ENCODE measurements at places on chromosomes 5 and 9. TPM values are rescaled to one million over a fixed set of nuclear protein-coding genes. Genes with fewer than 3 reads are reported as not detected.

GRCh38 chr5:91110686-91111085 is 272.4 kb downstream of the ARRDC3 start:
- no peaks in the 10 kb centered on the region for H3K27me3 ChIP-seq
- H3K4me3 ChIP-seq = no peak overlapping the region
- no peak for DNase-seq
- no peak overlapping the region for H3K27ac ChIP-seq

DNA sequence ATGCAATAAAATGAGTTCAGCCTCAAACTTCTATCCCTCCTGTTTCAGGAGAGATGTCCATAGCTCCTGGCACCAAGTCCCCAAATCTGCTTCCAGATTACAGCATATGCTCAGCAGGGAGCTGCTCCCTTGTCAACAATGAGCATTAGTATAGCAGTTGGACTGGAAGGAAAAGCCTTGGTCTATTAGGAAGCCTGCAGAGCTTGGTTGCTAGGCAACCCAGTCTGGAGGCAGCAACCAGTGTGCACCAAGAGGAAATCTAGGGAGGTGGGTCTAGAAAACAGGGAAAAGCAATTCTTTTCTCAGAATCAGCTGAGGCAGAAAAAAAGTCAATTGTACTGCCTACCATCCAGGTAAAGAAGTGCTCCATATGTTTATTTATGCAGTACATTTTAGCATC is 229.5 kb upstream of the NMUR2 start:
- peak overlapping the region; percentile 90 for H3K27ac ChIP-seq
- no peaks in the 10 kb centered on the region for H3K36me3 ChIP-seq
- H3K4me3 ChIP-seq = no peak overlapping the region
- no peaks in the 10 kb centered on the region for H3K27me3 ChIP-seq
- peaks cover 61% of the 10 kb centered on the region for H3K4me1 ChIP-seq
- DNase-seq = no peak

Gene TRIM41
- 105 TPM for total RNA-seq

DNA sequence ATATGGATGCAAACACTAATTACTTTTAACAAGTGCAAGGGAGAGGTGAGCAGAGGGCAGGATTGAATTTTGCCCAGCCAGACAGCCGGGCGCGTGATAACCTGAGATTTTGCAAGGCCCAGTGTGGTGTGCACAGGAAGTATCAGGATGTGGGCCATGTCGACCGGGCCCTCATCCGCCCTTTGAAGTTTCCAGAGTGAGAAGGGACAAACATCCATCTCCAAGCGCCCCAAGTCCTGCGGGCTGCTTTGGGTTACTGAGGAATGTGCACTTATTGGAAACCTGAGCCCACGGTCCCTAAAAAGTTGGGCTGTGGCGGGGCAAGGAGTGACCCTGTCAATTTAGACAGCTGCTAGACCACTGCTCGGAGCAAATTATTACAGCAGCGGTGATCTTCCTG is 272.2 kb upstream of the IRX2 start:
- no peaks in the 10 kb centered on the region for H3K4me1 ChIP-seq
- H3K27me3 ChIP-seq = no peaks in the 10 kb centered on the region
- no peaks in the 10 kb centered on the region for H3K36me3 ChIP-seq
- no peak for DNase-seq

GRCh38 chr9:77218612-77219011 is 41.3 kb downstream of the VPS13A start:
- H3K4me1 ChIP-seq = no peaks in the 10 kb centered on the region
- H3K27me3 ChIP-seq = no peaks in the 10 kb centered on the region
- DNase-seq = no peak
- H3K36me3 ChIP-seq = peaks cover 10% of the 10 kb centered on the region
- no peak overlapping the region for H3K4me3 ChIP-seq
- H3K27ac ChIP-seq = no peak overlapping the region

DNA sequence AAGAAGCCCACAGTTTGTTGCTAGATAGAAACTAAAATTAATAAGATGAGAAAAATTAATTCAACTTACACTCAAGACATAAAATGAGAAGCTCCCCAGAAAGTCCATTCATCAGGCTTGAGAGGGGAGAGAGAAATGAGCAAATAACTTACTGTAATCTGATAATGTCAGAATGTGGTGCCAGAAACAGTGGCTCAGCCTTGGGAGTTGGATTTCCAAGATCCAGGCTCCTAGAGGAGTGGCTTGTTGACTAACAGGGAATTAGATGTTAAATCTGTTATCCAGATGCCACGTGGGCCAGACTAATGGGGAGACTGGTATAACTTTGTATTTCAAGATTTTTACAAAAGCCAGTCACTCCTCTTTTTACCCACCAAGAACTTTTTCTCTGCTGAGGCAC is 458.2 kb downstream of the GADD45G start:
- no peak for DNase-seq
- H3K4me1 ChIP-seq = no peaks in the 10 kb centered on the region
- no peaks in the 10 kb centered on the region for H3K27me3 ChIP-seq
- no peak overlapping the region for H3K27ac ChIP-seq
- H3K36me3 ChIP-seq = no peaks in the 10 kb centered on the region

Gene SPATA9
- total RNA-seq = not detected

GRCh38 chr5:103981592-103981991 is 419.0 kb upstream of the NUDT12 start:
- no peak overlapping the region for H3K4me3 ChIP-seq
- H3K36me3 ChIP-seq = no peaks in the 10 kb centered on the region
- no peak for DNase-seq
- no peak overlapping the region for H3K27ac ChIP-seq

DNA sequence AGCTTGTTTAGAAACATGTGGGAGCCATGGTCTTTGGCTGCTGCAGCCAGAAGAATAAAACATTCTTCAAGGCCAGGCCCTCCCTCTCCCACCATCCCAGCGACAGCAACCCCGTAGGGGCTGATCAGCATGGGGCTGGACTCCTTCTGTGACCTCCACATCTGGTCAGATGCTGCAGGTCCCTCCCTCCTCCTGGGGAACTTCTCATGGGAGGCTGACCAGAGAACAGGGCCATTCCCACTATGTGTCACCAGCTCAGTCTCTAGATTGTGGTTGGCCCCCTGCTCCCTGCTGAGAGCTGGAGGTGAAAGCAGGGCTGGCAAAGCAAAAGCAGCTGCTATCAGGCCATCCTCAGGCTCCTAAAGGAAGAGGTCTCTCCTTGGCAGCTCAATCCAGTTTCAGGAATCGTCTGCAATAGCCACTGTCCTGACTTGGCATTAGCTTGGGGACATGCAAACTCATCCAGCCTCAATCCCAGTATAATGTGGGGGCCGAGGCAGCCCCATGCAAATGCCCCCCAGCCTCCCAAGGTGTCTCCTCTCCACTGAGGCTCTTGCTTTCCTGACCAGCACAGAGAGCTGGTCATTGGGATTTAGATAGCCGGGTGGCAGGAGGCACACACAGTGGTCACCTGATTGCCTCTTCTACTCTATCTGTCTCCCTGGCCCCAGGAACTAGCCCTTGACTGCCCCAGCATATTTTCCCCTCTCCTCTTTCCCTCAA is 81.5 kb downstream of the NRG2 start:
- no peaks in the 10 kb centered on the region for H3K4me1 ChIP-seq
- no peak overlapping the region for H3K27ac ChIP-seq
- no peak overlapping the region for H3K4me3 ChIP-seq

- H3K4me3 ChIP-seq = no peak overlapping the region
- no peaks in the 10 kb centered on the region for H3K36me3 ChIP-seq
- DNase-seq = no peak
- no peaks in the 10 kb centered on the region for H3K27me3 ChIP-seq
- H3K4me1 ChIP-seq = no peaks in the 10 kb centered on the region
Observed at GRCh38 chr5:144712090-144712489, 541.4 kb downstream of the KCTD16 start.

DNA sequence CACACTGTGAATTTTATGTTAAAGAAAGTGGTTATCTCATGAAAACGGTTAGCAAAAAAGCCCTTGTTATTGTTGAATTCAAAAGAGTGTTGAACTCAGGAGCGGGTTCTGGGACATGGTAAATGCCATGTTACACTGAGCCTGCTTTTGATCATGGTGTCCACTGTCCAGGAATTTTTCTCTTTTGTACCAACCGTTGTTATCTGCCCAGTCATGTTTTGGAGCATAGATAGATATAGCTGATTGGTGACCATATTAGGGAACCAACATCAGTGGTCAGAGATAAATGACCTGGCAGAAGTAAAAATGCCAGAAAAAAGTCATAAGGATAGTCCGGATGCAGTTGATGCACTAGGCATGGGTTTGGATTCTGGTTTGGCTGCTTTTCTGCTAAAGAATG is 29.3 kb downstream of the DOCK2 start:
- no peaks in the 10 kb centered on the region for H3K36me3 ChIP-seq
- H3K4me3 ChIP-seq = no peak overlapping the region

Gene DAB2
- total RNA-seq = 33.6 TPM

- peak overlapping the region; percentile 15 for H3K4me3 ChIP-seq
- no peak for DNase-seq
- H3K27me3 ChIP-seq = no peaks in the 10 kb centered on the region
- H3K36me3 ChIP-seq = no peaks in the 10 kb centered on the region
- no peaks in the 10 kb centered on the region for H3K4me1 ChIP-seq
Observed at GRCh38 chr5:65808251-65808741, 86.3 kb downstream of the NLN start.

Gene GABRA1
- total RNA-seq = not detected

Gene CCDC192
- not detected for total RNA-seq

DNA sequence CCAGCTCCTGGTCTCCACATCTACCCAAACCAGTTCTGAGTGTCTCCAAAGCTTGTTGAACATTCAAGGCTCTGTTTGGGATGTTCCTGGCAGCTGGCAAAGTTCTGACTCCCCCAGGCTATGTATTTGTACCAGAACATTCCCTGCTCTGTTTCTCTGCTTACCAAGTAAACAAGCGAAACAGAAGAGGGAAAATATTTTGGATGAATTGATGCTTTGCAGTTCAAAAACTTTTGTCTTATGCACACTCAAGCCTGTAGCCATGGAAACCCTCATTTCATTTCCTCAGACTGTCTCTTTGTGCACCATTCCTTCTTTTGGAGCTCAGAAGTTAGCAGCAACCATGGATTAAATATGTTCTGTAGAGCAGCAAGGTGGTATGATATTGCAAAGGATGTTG is 145.8 kb downstream of the ACTL7B start:
- H3K4me3 ChIP-seq = no peak overlapping the region
- H3K4me1 ChIP-seq = no peaks in the 10 kb centered on the region
- H3K27ac ChIP-seq = no peak overlapping the region

DNA sequence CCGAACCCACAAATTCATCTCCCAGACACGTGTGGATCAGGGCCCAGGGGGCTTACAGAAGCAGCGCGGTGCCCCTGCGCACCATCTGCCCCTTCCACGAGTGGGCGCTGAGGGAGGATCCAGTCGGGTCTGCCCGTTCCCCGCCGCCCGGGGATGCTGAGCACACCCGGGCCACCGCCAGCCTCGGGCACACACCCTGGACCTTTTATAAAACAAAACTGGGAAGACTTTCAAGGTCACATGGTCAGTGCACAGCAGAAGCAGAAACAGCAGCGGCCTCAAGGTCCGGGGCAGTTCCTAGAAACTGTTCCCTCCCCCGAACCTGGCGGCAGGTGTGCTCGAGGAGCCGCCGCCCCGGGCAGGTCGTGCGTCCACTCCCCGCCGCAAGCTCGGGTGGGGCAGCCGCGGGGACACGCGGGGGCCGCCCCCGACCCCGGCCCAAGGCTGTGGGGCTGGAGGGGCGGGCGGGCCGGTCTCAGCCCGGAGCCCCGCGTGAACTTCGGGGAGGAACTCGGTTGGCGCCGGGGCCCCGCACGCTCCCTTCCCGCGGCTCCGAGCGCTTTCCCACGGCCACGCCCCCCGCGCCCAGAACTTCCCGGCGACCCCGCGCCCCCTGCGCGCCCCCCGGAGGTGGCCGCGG is 633 bp upstream of the PPP1R26 start:
- H3K27me3 ChIP-seq = no peaks in the 10 kb centered on the region
- peaks cover 9% of the 10 kb centered on the region for H3K4me1 ChIP-seq
- peak overlapping the region; percentile 84 for H3K4me3 ChIP-seq
- peak overlapping the region; percentile 34 for H3K27ac ChIP-seq
- DNase-seq = peak; percentile 70
- H3K36me3 ChIP-seq = peaks cover 2% of the 10 kb centered on the region

DNA sequence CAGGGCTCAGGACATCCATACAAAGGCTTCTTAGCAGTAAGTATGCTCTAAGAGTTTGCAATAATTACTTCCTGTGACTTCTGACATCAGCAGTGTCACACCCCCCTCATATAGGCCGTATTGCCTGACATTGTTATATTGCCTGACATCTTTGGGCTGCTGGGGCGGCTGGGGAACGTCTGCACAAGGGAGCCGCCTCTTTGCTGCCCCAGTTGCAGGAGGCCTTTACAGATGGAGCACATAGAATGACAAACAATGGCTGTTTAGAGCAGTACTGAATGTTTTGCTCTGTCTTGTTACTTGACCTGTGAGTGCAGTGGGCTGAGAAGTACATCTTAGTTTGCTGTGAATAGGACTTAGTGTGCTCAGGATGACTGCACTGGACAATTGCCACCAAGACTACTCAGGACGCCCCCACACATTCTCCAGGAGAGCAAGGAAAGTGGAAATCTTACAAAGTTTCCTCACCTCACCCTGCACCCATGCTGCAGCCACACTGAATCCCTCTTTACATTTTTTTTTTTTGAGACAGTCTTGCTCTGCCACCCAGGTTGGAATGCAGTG is 65.4 kb upstream of the SPOCK1 start:
- no peak overlapping the region for H3K27ac ChIP-seq
- H3K36me3 ChIP-seq = no peaks in the 10 kb centered on the region
- H3K4me1 ChIP-seq = peaks cover 3% of the 10 kb centered on the region
- H3K4me3 ChIP-seq = no peak overlapping the region

Gene CNOT6
- total RNA-seq = 12.0 TPM

Gene CLIC3
- total RNA-seq = 2.8 TPM

Gene GMCL2
- total RNA-seq = not detected

DNA sequence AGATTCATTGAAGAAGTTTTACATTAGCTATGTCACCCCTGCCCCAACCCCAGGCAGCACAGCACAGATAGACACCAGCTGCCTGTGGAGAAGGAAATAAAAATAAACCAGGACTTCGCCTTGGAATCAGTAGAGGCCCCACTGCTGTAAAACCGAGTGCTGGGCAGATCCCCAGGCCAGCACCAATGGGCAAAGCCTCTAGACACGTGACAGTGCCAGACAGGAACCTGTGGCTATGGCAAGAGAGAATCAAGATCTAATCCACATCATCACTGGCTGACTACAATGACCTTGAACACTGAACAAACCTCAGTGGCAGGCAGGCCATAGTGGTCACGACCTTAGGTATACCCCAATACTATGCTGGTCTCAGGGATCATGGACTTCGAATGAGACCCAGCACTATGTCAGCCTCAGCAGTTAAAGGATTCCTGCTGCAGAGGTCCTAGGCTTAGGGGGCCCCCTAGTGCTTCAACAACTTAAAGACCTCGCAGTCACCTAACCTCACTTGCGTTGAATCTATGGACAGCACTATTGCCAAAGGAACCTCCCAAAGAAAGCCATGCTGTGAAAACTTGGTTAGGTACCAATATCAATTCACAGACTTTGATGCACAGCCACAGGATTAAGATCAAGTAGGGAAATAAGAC is 2118.6 kb upstream of the C9orf72 start:
- no peaks in the 10 kb centered on the region for H3K27me3 ChIP-seq
- no peak overlapping the region for H3K4me3 ChIP-seq
- no peak overlapping the region for H3K27ac ChIP-seq
- no peaks in the 10 kb centered on the region for H3K36me3 ChIP-seq
- no peak for DNase-seq

GRCh38 chr5:86118542-86118941 is 499.2 kb upstream of the COX7C start:
- no peaks in the 10 kb centered on the region for H3K27me3 ChIP-seq
- H3K27ac ChIP-seq = no peak overlapping the region
- H3K36me3 ChIP-seq = no peaks in the 10 kb centered on the region
- no peak for DNase-seq

Gene IL11RA
- total RNA-seq = 50.3 TPM
